HFFc6 (cell line): ENCODE measurements at places on chromosomes 4 and X. TPM values are rescaled to one million over a fixed set of nuclear protein-coding genes. Genes with fewer than 3 reads are reported as not detected.

DNA sequence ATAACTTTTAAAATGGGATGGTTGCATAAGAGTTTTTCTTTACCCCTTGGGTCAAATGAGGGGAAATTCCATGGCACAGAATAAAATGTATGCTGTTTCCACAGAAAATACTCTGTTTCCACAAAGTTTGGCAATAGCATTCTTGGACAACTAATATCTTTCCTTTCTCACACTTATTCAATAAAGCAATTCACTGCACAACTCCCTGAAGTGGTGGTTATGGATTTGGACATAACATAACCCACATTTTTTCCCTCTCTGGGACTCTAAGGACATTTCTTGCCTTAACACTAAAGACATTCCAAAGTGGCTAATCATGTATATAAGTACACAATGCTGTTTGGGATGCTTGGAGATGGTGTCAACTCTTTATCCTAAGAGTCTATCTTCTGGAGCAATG is 51.7 kb upstream of the GPM6B start:
- DNase-seq = no peak

DNA sequence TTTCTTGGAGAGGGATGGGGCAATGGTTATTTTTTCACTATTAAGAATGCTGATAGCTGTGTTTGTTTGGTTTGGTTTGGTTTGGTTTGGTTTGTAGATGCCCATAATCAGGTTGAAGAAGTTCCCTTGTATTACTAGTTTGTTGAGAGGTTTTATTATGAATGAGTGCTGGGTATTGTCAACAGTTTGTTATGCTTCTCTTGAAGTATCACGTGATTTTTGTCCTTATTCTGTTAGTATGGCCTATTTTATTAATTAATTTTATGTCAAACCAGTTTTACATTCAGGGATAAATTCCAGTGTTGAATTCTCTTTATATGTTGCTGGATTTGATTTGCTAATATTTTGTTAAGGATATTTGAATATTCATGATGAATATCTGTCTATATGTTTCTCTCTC is 449.8 kb upstream of the NWD2 start:
- no peak for DNase-seq

- DNase-seq = no peak
These were observed 16.6 kb downstream of the SAT1 start for GRCh38 chrX:23799469-23800065.

COX7B gene
- 196 and 225 TPM in 2 replicates for total RNA-seq

BGN gene
- total RNA-seq = 322 to 415 TPM (median 351 TPM) in 3 replicates
